Chondrocyte (in vitro differentiated cells): ENCODE measurements at places on chromosomes 1 and 21. TPM values are rescaled to one million over a fixed set of nuclear protein-coding genes. Genes with fewer than 3 reads are reported as not detected.

OLFML3 gene
- total RNA-seq: 33.1 to 44.2 TPM (median 34.9 TPM) in 3 replicates

DNA sequence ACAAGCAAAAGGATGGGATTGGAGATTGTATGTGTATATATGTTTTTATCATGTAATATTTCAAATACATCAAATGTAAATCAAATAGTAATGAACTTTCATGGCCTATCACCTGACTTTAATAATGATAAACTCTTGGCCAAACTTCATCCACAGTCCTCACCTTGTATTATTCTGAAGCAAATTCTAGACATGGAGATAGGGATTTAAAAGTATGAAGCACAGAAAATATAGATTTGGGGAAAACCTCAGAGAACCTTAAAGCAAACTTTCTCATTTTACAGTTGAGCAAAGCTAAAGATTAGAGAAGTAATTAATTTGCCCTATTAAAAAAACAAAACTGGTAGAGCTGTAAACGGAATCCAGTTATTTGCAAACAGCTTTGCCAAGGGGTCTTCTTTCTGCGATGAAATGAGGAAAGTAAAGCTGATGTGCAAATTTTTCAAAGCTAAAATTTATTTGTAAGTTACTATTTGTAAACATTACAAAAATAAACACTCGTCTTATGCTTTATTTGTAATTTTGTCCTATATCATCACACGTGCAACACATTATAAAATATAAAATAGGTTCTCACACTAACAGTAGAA lies 19.9 kb upstream of the KIF14 start:
- H3K4me3 ChIP-seq: no peak overlapping the region
- H3K36me3 ChIP-seq: peaks cover 4% of the 10 kb centered on the region
- peak overlapping the region; percentile 62 for H3K27ac ChIP-seq
- no peaks in the 10 kb centered on the region for H3K27me3 ChIP-seq
- peaks cover 19% of the 10 kb centered on the region for H3K4me1 ChIP-seq

OR2T2 gene
- not detected in 3 replicates for total RNA-seq

DNA sequence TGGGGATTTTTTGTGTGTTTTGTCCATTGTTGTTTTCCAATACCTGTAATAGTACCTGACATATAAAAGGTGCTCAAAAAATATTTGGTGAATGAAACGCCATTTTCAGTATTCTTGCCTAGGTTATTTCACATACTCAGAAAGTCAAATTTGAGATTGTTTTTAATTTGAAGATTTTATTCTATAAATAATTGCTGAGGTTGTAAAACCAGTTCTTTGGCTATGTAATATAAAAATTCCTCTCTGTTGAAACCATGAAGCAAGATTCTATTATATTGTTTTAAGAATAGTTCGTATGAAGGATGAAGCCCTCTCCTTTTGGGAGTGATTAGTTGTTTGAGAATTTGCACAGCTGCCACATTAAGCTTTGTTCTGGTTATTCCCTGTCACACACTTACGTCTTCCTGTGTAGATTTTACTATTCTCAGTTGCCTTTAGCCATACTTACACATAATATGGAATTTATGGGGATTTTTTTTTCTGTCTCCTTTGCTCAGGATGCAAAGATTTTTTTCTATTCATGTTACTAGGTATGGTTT lies 60.2 kb upstream of the MPC2 start:
- H3K4me1 ChIP-seq: no peaks in the 10 kb centered on the region
- peaks cover 11% of the 10 kb centered on the region for H3K36me3 ChIP-seq
- no peak overlapping the region for H3K4me3 ChIP-seq
- no peak overlapping the region for H3K27ac ChIP-seq
- DNase-seq: no peak
